ENCODE measurements at places on chromosomes 1 and 21.
A peak's percentile ranks its signal among the peaks of the same experiment; 100 is the strongest.

DNA sequence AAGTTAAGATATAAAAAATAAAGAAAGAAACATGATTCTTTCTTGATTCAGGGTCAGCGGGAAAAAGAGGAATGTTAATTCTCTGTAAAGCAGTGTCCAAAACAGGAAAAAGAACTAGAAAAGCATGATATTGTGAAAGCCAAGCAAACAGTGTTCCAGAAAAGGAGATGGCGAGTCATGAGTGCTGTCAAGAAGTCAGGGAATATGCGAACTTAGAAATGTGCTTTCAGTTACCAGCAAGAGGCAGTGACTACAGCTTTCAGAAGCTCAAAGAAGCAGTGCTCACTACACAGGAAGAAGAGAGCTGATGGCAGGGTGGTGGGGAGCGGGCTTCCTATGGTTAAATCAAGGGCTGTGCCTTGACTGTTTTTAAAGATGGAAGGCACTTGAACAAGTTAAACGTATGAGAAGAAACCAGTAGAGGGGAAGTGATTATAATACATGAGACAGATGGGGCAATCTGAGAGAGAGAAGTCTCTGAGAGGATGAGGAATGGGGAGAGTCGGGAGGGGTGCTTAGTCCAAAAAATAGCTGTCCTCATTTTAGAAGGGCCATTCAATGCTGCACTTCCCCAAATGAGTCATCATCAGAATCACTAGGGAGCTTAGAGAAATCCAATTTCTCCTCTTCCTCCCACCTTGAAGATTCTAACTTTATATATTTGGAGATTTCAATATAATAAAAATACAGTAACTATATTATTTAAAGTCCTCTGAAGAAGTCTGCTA, 90.4 kb downstream of the KCNK1 start:
- no peak for DNase-seq

GRCh38 chr1:36966242-36966641, 68.1 kb downstream of the GRIK3 start:
- no peak for DNase-seq

DNA sequence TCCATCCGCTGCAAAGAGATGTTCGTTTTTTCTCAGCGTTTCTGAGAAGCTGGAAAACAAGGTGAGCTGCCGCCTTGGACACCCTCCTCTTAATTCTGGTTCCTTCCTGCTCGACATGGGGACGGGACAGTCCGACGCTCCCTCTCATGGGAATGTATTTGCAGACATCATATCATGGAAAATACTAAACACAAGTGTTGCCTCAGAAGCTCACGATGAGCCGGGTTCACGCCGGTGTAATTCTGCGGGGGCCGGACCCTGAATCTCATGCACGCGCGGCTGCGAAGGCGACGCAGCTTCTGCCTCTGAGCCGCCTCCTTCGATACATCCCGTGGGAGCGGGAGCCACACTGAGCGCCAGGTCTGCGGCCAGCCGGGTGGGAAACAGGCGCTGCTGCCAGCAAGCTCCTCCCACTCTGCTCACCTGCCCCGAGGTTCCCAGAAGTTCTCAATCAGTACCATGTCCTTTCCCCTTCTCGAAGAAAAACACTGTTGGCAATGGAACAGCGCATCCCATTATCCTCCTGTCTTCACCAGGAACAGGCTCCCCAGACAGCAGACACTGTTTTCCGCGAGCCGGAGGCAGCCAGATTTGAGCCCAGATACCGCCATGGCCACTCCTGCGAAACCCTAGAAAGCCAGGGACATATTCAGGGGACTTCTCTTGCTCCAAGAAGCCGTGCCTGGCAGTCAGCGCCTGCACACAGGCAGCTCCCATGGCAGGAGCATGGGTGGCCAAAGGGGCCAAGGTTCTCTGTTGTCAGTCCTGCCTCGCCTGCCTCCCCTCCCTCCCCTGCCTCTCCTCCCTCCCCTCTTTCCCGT, 98.0 kb downstream of the WDR4 start:
- DNase-seq: no peak

- DNase-seq: no peak
Observed at GRCh38 chr1:30444401-30444800, 279.0 kb downstream of the MATN1 start.

DNA sequence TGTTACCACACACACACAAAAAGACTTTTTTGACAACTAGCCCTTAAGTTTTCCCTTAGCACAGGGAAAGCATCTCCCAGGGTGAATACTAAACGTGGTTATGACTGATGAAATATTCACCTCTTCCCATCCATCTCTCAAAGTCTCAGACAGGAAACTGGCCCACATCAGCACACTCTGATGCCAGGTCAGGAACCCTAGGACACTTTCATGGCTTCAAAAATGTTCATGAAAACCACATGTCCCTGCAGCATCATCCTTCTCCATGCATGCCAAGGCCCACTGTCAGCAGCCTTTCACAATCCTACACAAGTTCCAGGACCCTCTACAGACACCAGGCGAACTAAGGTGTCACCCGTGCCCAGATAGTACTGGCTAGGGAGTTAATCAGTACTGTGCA, 68.7 kb downstream of the DNTTIP2 start:
- DNase-seq: no peak

DNA sequence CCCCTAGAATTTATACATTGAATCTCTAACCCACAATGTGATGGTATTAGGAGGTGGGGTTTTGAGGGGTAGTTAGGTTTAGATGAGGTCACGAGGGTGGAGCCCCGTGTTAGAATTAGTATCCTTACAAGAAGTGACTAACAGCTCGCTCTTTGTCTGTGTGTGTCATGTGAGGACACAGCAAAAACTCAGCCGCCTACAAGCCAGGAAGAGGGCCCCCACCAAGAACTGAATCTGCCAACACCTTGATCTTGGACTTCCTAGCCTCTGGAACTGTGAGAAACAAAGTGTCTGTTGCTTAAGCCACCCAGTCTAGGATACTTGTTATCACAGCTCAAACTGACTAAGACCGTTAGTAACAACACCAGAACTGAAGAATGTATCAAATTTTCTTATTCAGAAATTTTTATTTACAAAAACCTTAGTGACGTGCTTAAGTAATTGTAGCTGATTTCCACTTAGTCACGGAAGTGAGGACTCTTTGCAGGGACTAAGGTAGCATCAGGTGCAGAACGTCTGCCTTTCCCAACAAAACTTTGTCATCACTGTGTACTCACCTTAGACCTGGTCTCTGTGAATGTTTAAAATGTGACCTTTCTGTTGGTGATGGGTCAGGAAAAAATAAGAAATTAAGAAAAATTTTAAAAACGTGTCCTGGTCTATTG, 24.5 kb upstream of the LRRC8C start:
- DNase-seq: no peak

GRCh38 chr1:160675641-160676410, 29.0 kb upstream of the SLAMF1 start:
- peak; percentile 50 for DNase-seq

- DNase-seq: no peak
Observed at GRCh38 chr1:236914375-236914774, 89.9 kb downstream of the MT1HL1 start.

DNA sequence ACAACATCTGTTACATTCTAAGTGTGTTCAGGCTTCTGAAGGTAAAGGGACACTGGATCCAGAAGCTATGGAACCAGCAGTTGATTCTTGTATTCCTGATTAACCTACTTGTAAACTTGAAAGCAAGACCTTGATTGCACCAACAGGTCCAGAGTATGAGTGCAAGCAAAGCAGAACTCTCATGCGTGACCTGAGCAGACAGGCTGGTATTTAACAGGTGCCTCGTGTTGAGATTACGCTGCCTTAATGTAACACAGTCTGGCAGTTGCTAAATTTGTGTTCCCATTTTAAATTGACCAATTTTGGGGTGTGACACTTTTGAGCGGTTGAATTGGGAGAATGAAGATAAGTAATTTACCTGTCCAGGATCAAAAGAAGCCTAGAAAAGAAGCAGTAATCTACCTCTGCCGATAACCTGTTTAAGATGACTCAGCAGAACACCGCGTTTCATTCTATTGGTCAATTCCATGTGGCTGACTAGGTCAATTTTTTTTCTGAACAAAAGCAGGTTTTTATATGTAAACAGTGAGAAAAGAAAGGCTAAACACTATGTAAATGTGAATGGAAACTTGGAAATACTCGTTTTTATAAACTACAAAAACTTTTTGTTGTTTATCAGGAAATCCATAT, 147.6 kb downstream of the DYRK1A start:
- no peak for DNase-seq

DNA sequence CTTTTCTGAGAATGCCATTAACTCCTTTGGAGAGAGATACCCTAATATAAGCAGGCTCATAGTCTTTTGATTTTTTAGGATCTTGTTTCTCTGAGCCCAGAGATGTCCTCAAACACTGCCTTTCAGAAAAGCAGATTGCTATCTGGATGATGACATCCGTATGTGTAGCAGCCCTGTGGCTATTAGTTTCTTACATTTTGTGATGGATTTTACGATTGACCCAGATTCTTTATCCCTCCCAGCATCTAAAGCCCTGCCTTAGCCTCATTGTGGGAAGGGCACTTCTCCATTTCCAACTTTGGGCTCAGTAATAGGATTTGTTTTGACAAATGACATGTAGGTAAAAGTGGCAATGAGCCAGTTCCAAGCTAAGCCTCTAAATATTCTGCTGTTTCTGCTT, 300.3 kb downstream of the TTLL7 start:
- no peak for DNase-seq

DNA sequence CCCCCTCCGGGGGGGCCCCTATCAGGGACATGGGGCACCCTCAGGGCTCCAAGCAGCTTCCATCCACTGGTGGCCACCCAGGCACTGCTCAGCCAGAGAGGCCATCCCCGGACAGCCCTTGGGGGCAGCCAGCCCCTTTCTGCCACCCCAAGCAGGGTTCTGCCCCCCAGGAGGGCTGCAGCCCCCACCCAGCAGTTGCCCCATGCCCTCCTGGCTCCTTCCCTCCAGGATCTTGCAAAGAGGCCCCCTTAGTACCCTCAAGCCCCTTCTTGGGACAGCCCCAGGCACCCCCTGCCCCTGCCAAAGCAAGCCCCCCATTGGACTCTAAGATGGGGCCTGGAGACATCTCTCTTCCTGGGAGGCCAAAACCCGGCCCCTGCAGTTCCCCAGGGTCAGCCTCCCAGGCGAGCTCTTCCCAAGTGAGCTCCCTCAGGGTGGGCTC, 34.9 kb downstream of the TRIM11 start:
- no peak for DNase-seq

DNA sequence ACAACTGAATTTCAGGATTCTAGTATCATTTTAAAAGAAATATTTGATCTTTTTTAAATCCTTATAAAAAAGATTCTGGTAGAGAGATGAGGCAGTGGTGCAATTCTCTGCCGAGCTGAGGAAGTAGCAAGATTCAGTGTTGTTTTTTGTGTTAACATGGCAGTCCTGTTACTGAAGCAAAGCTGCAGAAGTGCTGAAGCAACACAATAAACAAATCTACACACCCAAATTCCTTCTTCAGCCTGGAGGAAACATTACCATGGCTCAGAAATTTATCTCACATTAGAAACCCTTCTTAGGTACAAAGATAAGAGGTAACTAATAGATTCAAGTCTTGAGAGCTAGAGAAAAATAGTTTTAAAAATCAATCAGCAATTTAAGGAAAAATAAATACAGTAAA, 216.0 kb downstream of the DENND1B start:
- DNase-seq: no peak

DNA sequence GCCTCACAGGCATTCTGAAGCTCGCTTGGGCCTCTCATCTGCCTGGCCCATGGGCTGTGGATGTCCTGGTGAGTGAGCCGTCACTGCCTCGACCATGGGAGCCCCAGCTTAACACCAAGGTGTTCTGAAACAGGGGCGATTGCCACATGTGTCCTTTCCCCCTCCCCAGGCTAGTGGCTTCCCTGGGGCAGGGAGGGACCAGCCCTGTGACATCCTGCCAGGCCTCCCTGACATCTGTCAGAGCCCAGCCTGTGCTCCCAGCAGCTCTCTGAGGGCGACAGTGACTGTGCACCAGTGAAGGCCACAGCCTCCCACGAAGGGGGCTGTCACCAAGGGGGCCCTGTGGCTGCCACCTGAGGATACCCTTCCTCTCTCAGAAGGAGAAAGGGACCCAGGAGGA, 35.9 kb upstream of the CCDC27 start:
- DNase-seq: no peak

DNA sequence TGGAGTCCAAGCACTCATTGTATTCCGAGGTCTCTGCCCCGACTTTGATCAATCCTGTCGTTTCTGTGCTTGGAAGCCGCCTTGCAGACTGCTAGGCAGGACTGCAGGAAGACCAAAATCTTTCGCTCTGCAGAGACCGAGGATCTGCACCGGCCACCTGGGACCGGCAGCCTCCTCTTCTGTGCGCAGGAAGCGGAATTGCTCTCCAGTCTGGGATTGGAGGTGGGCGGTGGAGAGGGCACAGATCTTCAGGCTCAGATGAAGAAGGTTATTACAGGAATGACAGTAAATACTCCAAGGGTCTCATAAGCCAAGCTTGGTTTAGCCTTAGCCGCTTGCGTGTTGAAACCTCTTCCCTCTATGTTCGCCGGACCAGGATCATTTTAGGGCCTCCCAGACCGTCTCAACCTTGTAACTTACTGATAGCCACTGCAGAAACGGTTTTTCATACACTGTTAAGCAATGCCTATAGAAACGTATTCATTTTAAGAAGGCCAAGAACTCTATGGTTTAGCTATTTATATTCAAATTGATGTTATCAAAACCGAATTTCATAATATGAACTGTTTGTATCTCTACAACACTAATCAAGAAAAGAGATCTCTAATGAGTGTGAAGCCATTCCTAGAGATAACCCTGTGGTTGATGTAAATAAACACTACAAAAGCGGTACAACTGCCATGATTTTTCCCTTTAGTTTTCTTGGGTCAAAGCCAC, 1.1 kb downstream of the MIA3 start:
- no peak for DNase-seq

GRCh38 chr1:243562473-243562872, 287.6 kb downstream of the AKT3 start:
- no peak for DNase-seq

- DNase-seq: no peak
Observed at GRCh38 chr21:27423906-27424595, 457.2 kb upstream of the ADAMTS5 start.

GRCh38 chr21:42146821-42147220, 72.1 kb upstream of the ABCG1 start:
- no peak for DNase-seq

DNA sequence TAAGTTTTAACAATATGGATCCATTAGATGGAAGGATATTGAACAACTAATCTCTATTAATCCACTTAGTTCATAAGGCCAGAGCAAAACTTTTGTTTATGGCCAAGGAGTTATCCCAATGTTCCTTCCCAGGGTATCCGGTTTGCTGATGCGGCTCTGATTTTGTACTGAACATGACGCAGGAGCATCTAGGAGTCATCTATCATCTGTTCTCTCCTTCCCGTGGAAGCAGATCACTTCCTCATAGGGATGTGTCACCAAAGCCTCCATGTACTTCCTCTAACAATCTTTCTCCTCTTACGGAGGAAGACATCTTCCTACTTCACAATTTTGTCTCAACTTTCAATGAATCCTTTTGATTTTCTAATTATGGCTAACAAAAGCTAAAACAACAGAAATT, 206.6 kb downstream of the APP start:
- no peak for DNase-seq

GRCh38 chr1:111906816-111907215, 82.7 kb downstream of the KCND3 start:
- DNase-seq: no peak

- no peak for DNase-seq
Observed at GRCh38 chr1:218741852-218742251, 396.7 kb downstream of the TGFB2 start.

Measured in stimulated activated CD8-positive, alpha-beta memory T cell treated with anti-CD3 and anti-CD28 coated beads, Interleukin-4, amount 100 ng/mL, for 1 hour (primary cell).